ENCODE measurements at places on chromosomes 2 and 18.

DNA sequence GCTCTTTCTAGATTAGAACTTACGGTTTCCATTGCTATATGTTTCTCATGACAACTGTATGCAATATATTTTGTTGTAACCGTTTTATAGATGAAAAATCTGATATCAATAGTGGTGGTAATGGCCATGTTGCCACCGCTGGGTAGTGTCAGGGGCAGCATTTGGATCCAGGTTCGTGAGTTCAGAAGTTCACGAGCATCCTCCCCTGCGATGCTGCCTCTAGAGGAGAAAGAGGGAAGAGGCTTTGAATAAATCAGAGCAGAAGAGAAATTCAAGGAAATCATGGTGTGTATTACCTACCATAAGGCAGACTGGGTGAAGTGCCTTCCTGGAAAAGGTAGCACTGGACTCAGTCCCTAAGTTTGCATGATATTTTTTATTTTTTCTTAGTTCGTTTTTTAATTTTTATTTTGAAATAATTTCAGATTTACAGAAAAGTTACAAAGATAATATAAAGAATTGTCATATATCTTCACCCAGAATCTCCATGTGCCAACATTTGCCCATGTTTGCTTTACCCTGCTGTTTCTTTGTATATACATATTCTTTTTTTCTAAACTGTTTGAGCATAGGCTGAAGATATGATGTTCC is 3.3 kb upstream of the ZBTB7C start:
- DNase-seq: peak; percentile 15

GRCh38 chr18:58067601-58068000 is 23.6 kb downstream of the NEDD4L start:
- no peak for DNase-seq

- peak; percentile 35 for DNase-seq
Observed at GRCh38 chr2:42513252-42513918, 19.6 kb upstream of the KCNG3 start.

DNA sequence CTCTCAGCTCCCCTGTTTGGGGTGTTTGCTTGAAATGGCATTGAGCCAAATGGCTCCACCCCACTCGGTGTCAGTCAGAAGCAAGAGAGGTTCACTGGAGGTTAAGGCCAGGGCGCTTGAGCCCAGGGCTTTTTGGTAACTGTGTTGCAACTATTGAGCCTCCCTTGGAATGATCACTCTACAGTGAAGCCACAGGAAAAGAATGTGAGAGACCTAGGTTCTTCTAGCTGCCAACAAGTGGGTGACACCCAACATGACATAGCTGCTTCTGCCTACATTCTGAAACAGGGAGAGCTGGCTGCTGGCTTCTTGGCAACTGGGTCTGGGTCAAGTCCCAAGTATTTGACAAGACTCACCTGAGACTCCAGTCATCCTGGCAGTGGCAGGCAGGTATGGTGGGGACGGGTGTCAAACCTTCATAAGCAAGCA is 7.1 kb upstream of the GRHL1 start:
- no peak for DNase-seq

- DNase-seq: no peak
Observed at GRCh38 chr2:233818639-233819621, 35.4 kb downstream of the HJURP start.

- DNase-seq: no peak
Observed at GRCh38 chr2:143905587-143905986, 614.3 kb downstream of the ZEB2 start.

- no peak for DNase-seq
Observed at GRCh38 chr2:209445485-209445884, 21.6 kb downstream of the MAP2 start.

GRCh38 chr18:63342206-63342605 is 22.6 kb upstream of the BCL2 start:
- DNase-seq: peak; percentile 27

Measured in B cell (primary cell).